ENCODE measurements at places on chromosomes 11 and 22.
A peak's percentile ranks its signal among the peaks of the same experiment; 100 is the strongest.

DNA sequence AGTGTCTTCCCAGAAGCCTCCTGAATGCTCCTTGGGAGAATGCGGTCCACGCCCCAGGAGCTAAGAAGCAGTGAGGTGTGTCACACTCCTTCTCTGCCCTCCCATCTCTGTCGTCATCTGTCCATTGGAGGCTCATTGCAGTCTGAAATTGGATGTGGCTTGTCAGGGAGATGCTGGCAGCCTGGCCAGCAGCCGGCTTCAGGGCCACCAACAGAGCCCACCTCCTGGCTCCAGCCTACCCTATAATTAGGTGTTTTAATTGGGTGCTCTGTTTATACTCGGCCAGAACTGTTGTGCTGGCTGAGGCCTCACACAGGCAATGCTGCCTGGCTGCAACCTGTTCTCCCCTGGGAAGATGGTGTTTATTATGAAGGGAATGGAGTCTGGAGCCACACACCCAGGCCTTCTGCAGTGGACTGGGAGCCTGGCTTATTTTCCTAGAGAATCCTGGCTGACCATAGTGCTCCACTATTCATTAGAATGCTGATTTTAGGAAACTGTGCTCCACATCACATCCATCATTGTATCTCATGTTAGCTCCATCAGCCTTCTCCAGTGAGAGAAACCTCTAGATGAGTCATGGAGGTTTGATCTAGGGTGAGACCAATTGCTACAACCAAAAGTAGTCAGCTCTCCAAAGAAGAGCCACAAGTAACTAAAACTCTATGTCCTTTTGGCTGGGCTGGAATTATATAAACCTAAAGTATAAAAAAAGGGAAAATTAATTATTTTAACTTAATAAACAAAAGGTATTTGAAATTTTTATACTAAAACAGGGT is 86.8 kb upstream of the CRTAM start:
- peak; percentile 62 for DNase-seq

DNA sequence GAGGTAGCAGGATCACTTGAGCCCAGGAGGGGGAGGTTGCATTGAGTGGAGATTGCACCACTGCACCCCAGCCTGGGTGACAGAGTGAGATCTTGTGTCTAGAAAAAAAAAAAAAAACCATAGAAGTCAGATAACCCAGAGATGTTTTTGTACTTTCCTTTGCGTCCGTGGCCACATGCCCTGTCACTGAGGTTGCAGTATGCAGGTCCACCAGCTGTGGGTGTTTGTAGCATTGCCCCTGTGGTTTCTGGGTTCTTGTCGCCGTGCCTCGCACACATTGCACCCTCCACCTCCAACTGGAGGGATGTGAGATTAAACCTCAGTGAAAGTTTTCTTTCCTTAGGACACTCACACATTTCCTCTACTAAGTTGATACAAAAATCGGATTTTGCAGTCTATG is 70.3 kb downstream of the TNRC6B start:
- DNase-seq, result no peak

DNA sequence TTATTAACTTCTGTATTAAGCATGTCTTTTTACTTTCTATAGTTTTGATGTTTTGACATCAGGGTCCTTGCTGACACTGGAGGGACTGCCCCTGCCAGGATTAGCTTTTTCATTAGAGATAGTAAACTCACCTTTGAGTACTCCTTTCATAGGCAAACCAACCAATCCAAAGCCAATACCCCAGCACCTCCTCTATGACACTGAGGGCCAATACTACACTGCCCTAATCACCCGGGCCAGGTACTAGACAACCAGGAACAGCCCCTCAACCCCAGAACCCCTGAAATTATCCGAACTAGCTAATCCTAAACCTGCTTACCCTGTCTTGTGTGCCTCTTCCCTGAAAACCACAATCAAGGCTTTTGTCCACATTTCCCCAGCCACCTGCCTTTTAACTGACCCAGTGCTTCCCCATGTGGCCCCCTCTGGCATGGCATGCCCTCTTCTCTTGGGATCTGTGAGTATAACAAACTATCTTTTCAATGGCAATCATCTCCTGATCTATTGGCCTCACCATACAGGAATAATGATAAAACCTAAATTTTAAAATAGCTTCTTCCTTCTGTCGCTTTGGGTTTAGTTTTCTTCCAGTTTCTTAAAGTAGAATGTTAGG is 31.2 kb downstream of the RAB6A start:
- DNase-seq, result peak; percentile 51

- DNase-seq, result no peak
Observed at GRCh38 chr11:119319700-119320239, 2.8 kb upstream of the MCAM start.

DNA sequence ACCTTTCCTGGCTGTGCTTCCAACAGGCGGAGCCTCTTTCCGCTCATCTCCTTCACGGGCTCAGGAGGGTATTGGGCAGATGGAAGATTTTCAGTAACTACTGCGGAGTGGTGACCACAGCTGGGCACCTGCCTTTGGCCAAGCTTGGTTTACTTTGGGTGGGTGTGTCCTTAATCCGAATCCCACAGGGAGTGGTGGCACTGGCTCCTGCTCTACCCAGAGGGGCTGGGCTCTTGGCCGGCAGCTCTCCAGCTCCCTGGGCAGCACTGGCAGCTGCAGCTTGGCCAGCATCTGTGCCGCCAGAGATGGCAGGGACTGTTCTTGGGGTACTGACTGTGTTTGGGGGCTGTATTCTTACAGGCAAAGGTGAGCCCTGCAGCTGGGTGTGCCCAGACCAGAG is 29.8 kb downstream of the BID start:
- no peak for DNase-seq

- DNase-seq, result no peak
Observed at GRCh38 chr11:96149743-96150555, 193.0 kb downstream of the MAML2 start.

GRCh38 chr22:21622919-21623647 is 6.7 kb downstream of the YDJC start:
- no peak for DNase-seq

DNA sequence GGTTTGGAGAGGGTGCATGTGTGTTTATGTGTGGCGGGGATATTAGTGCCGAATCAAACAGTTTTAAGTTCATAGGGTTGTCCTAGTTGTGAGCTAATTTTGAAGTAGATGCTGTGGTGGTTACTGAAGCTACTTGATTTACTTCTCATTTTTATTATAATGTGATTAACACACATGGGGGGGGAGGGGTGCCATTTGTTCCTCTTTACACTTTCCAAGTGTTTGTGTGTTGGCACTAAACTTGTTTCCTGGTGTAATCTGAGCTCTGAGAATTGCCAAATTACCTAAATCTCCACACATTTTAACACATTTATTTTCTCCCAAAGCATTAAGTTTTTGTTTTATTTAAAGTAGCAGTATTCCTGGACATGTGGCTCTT is 60.1 kb downstream of the ZNRF3 start:
- DNase-seq, result no peak

DNA sequence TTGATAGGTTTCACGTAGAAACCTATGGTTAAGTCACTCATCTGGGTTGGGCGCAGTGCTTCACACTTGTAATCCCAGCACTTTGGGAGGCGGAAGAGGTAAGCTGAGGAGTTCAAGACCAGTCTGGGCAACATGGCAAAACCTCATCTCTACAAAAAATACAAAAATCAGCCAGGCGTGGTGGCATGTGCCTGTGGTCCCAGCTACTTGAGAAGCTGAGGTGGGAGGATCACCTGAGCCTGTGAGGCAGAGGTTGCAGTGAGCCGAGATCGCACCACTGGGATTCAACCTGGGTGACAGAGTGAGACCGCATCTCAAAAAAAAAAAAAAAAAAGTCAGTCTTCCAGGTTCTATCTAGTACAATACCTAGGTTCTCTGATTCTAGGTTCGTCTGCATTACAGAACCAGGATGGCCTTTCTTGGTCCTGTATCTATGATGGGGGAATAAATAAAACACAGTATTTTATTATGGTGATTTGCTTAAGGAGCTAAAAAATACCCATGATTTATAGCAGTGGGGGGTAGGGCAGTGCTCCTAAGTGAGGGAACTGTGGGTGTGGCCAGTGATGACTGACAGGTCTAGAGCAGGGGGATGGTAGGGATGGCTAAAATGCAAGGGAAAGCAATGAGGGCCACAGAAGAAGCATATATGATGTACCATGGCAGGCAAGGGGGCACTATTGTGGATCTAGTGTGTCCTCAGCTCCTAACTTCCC is 65.5 kb upstream of the NUP160 start:
- DNase-seq, result no peak

DNA sequence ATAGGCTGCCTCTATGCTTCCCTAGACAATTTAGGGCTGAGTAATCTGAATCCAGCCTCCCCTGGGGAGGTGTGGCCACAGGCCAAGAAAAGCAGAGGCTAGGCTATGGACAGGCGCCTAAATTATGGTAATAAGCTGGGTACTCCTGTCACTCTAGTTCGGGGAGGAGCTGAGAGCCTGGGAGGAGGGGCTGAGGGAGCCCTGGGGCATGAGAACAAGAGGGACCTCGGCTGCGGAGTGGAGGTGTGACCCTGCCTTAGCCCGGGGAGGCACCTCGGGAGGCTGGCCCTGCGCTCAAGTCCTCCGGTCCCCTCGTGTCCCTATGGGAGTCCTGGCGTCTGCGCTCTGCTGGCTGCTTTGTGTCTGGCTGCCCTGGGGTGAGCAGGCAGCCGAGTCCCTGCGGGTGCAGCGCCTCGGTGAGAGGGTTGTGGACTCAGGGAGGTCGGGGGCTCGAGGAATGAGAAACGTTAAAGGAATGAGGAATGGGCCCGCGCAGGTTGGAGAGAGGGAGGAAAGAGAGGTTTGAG is at the start of gene OTOG:
Gene OTOG, plus strand, starts transcription at position 209 of the 527 bp plus-strand sequence. Its CDS starts 114 bp downstream, at position 323.
- DNase-seq, result no peak

- DNase-seq, result no peak
Observed at GRCh38 chr11:22668005-22668796, 1.8 kb downstream of the GAS2 start.

DNA sequence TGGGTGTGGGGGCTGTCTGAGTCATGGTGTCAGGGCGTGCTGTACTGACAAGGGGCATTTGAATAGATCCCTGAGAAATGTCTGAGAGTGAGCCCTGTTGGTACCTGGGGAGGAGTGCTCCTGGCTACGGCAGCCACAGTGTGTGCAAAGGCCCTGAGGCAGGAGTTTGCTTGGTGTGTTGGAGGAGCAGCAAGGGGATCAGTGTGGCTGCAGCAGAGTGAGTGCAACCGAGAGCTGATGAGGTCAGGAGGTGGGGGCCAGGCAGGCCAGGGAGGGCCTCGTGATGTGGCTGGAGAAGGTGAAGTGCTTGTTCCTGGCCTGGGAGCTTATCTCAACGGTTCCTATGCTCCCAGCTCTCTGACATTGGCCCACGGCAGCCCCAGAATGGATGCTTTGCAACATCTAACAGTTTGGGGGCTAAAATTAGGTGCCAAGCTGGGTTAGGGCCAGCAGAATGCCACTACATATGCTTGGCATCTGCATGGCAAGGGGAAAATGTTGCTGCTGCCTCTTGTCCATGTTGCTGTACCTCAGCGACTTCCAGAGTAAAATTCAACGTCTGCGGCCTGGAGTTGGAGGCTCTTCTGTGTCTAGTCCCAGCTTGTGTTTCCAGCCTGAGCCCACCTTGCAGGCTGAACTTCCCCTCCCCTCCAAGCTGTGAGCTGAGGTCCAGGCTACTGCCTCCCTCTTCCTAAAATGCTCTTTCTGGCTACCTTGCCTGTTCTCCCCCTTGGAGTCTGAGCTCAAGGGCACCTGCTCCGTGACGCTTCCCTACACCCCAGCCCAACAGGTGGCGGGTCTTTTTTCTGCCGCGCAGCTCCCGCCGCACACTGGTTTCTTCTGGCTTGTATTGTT is 48.2 kb upstream of the MYEOV start:
- no peak for DNase-seq

DNA sequence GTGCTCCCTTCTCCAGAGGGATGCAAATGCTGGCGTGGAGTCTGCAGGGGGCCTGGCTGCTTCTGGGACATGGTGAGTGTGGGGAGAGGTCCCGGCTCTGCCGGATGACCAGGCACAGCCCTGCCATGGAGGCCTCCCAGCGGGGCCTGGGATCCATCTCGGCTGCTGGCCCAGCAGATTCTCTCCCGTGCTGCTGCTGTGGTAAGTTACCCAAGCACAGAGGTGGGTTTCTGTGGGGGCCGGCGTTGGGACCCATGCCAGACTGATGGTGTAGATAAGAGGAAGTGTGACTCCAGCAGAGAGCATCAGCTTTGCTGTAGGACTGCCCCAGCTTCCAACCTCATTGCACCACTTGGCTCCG is 147.5 kb upstream of the B3GAT1 start:
- no peak for DNase-seq

DNA sequence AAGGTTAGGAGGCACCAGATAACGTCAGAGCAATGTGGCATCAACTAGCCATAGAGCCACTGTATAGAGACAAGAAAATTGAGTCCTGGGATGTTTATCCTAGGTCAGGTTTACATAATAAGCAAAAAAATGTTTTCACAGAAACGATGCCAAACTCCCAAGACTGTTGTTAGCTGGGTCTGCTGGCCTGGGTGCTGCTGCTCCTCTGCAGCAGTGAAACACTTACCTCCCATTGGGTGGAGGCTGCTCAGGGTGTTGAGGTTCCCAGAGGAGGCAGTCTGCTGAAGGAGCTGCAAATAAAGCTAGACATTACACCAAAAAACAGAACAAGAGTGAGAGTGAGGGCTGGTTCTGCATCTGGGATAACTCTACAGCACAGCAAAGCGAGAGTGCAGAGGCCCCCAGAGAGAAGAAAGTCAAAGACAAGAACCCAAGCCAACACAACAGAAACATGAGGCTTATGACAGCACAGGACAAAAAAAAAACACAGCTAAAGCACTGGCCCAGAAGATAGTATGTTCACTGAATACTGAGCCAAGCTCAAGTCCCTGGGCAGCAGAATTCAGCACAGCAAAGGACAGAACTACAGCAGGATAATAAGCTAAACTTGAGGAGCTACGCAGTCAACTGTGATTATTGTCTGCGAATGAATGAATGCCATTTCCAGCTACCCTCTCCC is 29.9 kb upstream of the RAPSN start:
- DNase-seq, result no peak

DNA sequence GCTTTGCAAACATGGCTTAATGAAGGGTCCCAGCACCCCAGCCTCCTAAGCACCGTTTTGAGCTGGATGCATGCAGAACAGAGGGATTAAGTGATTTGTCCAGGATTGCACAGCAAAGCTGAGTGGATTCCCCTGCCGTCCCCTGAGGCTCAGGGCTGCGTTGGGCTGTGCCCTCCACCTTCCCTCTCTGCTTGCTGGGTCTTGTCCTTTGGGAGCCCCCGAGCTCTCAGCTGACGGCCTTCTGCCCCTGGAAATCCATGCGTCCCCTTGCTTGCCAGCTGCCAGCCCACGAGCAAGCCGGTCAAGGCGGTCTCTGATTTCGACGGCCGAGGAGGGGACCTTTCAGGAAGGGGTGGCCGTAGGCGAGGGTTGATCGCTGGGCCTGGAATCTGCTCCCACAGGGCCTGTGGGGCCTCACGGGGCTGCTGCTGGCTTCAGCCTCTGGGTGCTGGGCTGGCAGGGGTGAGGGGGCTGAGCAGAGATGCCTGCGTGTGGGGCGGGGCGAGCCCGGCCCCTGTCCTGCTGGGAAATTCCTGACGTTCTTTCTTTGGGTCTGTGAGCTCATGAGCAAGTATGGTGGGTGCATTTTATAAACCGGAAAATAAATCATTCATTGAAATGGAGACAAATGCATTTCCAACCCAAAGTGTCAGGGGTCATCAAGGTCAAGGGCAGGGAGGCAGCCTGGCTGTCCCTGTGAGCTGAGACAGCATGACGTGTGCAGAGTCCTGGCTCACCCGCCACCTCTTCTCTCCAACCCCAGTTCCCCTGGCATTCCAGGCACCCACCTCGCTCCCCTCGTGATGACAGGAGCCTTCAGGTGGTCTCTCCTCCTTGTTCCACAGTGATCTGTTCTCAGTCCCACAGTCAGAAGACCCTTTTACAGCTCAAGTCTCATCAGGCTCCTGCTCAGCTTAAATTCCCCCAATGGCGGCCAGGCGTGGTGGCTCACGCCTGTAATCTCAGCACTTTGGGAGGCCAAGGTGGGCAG is 28.1 kb downstream of the FGF4 start:
- DNase-seq, result no peak

Measured in dorsolateral prefrontal cortex (tissue), 122 donors.